Bronchial epithelial cell (primary cell): ENCODE measurements at places on chromosomes 6 and 20.

DNA sequence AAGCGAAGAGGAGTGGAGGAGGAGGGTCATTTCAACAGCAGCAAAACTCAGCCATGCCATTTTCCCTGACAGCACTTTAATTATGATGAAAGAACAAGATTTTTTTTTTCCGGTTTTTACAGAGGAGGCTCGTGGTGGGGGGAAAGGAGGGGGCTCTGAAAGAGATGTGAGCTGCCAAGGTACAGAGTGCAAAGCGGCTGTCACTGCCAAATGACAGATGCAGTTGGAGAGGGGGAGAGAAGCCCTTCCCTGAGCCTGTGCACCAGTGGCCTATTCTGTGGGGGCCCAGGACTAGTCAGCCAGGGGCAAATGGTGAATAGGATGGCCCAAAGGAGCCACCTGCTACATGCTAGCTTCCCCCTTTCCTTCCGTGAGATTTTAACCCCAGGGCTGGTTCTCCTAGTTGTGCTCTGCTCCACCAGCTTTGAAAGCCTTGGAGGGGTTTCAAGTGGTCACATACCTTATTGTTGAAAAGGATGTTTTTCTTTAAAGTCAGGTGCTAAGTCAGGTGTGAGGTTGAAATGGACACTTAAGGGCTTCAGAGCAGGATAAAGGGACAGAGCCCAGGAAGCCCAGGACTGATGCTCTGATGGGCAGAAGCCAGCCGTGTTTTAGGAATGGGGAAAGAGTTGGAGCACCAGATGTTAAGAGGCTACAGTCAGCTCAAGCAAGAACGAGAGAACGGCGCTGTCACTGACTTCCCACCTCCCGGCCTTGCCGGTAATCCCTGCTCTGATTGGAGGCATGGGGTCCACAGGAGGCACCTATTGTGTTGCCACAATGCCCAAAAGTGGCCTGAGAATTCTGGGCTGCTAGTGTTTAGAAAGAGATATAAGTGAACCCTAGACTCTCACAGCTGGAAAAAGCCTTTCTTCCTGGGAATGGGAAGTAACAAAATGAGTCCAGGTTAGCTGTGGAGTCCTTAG, 24.8 kb downstream of the GNAS start:
- DNase-seq: no peak

DNA sequence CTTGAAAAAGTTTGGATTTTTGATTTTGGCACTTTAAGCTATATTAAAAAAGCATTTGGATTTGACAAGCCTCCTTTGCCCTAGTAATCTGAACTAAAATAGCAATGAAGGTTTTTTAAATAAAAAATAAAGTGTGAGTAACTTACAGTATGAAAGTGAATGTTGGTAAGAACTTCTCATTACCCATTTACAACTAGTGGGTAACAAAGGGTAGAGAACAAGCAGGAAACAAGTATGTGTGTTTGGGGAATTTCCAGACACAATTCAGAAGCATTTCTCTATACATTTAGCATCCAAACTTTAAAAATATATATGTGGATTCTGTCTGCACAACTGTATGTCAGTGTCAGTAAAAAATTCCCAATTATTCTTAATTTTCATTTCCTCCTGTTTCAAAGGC, 2.9 kb downstream of the TMEM30A start:
- peak; percentile 30 for DNase-seq

- DNase-seq: no peak
Observed at GRCh38 chr6:138681627-138682026, 91.9 kb upstream of the CCDC28A start.

DNA sequence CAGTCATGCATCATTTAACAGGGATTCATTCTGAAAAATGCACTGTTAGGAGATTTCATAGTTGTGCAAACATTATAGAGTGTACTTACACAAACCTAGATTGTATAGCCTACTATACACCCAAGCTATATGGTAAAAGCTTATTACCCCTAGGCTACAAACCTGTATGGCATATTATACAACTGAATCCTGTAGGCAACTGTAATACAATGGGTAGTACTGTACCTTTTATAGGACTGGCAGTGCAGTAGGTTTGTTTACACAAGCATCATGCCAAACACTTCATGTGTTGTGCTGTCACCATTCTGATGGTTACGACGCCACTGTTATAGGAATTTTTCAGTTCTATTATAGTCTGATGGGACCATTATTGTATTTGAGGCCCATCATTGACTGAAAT, 39.3 kb upstream of the KHDC1 start:
- DNase-seq: no peak

DNA sequence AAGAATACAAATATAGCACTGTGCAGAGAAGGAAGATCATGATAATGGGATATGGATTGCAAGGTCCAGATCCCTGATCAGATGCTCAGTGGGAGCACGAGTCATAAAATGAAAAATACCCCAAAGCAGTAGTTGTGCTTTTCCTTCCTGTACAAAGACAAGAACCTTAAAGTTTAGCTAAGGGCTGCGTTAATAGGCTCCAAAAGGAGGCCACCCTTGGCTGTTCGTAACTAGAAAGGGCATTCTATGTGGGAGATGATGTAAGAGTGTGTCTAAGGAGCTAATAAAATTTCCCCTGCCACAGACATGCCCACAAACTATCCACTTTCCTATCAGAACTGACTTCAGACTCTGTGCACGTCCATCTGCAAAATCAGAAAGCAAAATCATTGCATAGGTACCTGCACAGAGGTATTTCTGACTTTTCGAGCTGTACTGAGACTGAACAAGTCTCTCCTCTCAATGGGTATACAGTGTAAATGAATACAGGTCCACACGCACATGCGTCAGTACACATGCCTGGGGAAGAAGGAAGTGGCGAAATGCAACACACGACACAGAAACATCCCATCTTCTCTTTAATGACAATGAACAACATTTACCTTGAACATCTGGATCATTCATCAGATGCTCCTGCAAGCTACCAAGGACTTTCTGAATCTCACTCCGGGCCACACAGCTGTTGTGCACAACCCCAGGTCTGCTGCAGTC, 16.9 kb upstream of the ANKRD60 start:
- DNase-seq: no peak

GRCh38 chr6:150201772-150202329, 59.0 kb downstream of the PPP1R14C start:
- no peak for DNase-seq

DNA sequence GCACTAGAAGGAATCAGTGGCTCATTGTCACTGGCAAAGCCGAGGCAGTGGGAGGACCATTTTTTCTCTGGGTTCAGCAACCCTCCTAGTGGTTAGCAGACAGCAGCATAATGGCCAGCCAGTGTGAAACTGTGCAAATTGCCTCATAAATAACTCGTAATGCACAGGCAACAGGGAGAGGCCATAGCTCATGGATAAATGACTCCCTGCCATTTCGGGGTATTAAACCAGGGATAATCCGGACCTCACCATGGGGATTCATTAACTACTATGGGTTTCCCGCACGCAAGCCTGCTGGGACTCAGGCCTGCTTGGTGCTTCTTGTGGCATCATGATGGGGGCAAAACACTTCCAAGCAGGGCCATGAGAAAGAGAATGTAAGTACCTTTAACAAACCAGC, 158.2 kb upstream of the CHD6 start:
- no peak for DNase-seq

GRCh38 chr6:153511896-153512496, 380.9 kb upstream of the RGS17 start:
- DNase-seq: peak; percentile 35

DNA sequence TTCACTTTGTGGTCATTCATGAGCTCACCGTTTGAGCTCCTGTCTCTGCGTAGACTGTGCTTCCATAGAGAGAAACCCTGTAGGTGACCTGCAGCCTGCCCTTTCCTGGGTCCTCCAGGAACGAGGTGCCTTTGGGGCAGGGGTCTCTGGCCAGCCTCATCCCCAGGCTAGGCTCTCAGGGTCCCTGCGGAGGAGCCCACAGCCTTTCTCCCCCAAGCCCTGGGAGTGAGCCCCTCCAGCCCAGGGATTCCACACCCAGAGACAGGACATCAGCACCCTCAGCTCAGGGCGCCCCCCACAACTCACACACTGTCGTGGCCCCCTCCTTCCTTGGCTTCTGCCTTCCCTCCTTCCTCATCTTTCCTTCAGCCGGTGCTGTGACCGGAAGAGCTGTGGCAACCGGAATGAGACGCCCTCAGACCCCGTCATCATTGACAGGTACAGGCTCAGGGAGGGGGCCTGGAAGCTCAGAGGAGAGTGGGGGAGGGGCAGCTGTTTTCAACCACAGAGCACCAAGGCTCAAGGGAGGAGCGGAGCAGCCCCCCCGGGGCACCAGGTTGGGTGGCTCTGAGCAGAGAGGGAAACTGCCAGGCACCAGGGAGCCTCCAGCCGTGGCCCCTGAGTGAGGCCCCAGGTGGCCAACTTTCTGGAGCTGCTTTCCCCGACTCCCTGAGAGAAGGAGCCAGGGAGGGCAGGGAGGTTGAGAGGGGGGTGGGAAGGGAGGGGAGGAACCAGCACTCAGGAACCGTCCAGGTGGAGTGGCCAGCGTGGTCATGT, 16.8 kb downstream of the EBF4 start:
- DNase-seq: no peak
